ENCODE measurements at places on chromosomes 3 and 15.

DNA sequence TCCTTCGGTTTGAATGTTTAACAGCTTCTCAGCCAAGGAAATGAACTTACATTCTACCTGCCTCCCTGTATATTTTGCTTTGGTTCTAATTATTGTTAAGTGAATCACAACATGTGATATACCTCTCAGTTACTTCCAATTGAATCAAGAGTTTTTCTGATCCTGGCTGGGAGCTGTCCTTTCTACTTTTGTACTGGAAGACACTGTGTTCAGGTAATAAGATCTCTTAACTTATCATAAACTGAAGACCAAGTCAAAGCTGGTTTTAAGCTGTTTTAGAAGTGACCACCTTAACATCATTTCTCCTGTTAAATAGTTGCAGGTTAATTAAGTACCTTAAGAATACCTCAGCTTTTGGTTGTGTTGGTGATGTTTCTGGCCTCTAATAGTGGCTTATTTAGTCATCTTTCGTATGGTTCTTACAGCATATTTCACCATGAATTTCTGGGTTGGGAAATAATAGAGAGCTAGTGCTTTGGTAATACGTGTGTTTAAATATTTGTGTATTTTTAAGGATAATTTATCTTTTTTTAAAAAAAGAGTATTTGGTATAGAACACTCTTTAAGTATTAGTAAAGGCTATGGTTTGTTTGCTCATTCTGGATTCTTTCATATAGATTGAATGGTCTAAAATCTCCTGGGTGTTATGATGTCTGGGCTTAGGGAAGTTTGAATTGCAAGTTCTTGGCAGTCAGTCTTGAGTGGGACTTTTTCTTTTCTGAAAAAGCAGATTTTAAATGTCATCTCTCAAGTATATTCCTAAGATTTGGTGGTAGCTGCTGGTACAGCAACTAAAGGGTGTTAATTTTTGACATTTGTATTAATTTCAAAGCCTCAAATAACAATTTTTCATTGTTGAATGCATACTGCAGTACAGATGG, 1.6 kb downstream of the RAB8B start:
- peaks cover 15% of the 10 kb centered on the region for H3K4me1 ChIP-seq
- no peaks in the 10 kb centered on the region for H3K36me3 ChIP-seq
- no peak for DNase-seq
- H3K27me3 ChIP-seq, result no peaks in the 10 kb centered on the region
- H3K27ac ChIP-seq, result peak overlapping the region; percentile 76

GRCh38 chr3:101303089-101303731, 17.2 kb downstream of the IMPG2 start:
- no peaks in the 10 kb centered on the region for H3K36me3 ChIP-seq
- no peak for DNase-seq
- H3K4me3 ChIP-seq, result no peak overlapping the region
- H3K27me3 ChIP-seq, result no peaks in the 10 kb centered on the region

DNA sequence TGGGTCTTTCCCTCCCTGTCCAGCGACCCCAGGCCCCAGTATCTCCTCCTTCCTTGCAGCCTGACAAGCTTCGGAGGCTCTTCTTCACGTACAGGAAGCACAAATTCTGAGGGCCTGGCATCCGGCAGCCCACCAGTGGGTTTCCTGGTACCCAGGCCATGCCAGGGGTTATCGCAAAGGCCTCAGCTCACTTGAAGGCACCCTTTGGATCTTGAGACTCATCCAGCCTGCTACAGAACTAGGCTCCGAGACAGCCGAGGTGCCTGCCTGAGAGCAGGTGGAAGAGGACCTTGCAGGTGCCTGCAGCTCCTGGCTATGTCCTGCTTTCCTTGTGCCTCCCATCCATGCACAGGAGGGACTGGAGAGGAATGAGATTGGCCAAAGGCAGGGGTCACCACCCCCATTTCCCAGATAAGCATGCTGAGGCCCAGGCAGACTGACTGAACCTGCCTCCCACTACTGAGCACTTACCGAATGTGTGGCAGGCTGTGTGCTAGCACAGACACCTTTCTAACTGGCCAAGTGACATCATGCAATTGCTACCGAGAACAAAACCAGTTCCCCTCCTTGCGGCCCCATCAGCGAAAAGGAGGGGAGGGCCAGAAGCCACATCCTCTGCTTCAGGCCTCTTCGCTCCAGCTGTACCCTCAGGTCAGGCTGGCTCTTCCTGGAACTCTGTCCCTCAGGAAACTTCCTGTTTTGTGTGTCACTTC, 11.2 kb downstream of the SH2D7 start:
- H3K4me1 ChIP-seq, result peaks cover 19% of the 10 kb centered on the region
- no peak for DNase-seq
- H3K27me3 ChIP-seq, result no peaks in the 10 kb centered on the region
- no peak overlapping the region for H3K27ac ChIP-seq

DNA sequence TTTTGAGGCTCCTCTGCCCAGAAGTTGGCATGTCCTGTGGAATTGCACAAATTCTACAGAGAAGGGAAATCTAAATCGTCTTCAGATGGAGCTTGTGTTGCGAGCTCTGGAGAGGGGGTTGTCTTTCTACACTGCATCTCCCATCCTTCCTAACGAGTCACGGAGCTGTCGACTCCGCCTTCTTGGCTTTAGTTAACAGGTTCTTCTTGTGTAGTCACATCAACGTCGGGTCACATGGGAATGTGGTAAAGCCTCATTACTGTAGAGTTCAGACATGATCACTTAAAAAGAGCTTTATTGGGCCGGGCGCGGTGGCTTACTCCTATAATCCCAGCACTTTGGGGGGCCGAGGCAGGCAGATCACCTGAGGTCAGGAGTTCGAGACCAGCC, 60.0 kb downstream of the DNASE1L3 start:
- no peak overlapping the region for H3K4me3 ChIP-seq
- DNase-seq, result no peak
- peak overlapping the region; percentile 6 for H3K27ac ChIP-seq
- H3K27me3 ChIP-seq, result no peaks in the 10 kb centered on the region
- H3K4me1 ChIP-seq, result no peaks in the 10 kb centered on the region

DNA sequence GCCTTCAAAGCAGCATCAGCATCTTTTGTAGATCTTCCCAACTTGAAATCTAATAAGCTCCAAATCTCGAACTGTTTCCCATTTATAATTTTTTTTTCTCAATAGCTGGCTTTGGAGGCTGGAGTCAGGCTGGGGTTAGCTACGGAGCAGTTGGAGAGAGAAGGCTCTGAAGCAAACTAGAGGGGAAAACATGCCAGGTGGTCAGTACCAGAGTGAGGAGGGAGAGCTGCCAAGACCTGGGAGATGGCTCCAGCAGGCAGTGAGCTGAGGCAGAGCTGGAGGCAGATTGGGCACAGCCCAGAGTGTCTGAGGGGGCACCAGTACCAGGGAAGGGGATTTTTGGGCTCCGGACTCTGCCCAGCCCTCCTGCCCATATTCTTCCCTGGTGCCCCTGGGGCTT, 311.2 kb downstream of the RPLP1 start:
- H3K27ac ChIP-seq, result no peak overlapping the region
- H3K36me3 ChIP-seq, result no peaks in the 10 kb centered on the region
- H3K4me1 ChIP-seq, result peaks cover 7% of the 10 kb centered on the region
- DNase-seq, result no peak
- H3K27me3 ChIP-seq, result no peaks in the 10 kb centered on the region
- H3K4me3 ChIP-seq, result no peak overlapping the region

DNA sequence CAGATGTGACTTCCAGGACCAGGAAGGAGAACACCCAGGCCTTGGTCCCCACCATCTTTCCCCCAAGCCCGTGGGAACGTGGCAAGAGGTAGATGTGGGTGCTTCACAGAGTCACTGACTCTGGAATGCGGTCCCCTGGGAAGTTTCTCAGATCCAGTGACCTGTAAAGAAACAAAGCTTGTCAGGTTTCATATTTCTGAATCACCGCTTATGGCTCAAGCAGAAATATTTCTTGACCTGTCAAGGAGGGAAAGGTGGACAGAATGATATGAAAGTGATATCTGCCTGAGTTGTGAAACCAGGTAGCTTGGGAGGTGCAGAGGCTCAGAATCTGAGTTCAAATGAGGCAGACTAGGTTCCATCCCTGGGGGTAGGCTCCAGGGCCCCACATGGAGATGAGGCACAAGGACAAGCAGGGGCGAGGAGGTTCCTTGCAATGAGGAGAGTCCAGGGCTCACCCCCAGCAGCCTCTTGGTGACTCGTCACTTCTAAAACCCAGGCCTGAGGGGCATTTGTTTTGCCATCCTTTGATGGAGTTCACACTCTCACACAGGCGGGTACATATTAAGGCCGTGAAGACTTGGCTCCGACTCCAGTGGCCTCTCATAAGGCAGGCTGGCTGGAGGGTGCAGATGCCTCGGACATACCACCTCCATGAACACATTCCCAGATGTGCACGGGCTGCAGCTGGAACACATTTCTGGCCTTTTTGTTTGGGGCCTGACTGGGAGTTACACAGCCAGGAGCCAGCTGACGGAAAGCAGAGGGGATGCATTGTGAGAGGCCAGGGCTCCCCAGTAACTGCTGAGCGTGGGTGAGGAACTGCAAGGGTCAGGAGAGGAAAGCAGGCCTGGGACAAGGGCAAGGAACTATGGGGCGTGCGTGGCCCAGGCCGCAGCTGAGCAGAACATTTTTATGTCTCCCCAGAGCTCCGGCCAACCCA, 1.3 kb downstream of the CILP start:
- no peaks in the 10 kb centered on the region for H3K27me3 ChIP-seq
- H3K4me1 ChIP-seq, result peaks cover 12% of the 10 kb centered on the region
- H3K27ac ChIP-seq, result peak overlapping the region; percentile 15

GRCh38 chr15:58574631-58575030, 142.8 kb downstream of the LIPC start:
- H3K36me3 ChIP-seq, result no peaks in the 10 kb centered on the region
- H3K4me3 ChIP-seq, result no peak overlapping the region
- no peaks in the 10 kb centered on the region for H3K4me1 ChIP-seq
- H3K27ac ChIP-seq, result no peak overlapping the region
- DNase-seq, result no peak

GRCh38 chr3:138097192-138098172, 17.9 kb downstream of the DZIP1L start:
- H3K27me3 ChIP-seq, result no peaks in the 10 kb centered on the region
- H3K27ac ChIP-seq, result no peak overlapping the region
- no peak overlapping the region for H3K4me3 ChIP-seq
- H3K4me1 ChIP-seq, result no peaks in the 10 kb centered on the region
- H3K36me3 ChIP-seq, result no peaks in the 10 kb centered on the region
- no peak for DNase-seq

DNA sequence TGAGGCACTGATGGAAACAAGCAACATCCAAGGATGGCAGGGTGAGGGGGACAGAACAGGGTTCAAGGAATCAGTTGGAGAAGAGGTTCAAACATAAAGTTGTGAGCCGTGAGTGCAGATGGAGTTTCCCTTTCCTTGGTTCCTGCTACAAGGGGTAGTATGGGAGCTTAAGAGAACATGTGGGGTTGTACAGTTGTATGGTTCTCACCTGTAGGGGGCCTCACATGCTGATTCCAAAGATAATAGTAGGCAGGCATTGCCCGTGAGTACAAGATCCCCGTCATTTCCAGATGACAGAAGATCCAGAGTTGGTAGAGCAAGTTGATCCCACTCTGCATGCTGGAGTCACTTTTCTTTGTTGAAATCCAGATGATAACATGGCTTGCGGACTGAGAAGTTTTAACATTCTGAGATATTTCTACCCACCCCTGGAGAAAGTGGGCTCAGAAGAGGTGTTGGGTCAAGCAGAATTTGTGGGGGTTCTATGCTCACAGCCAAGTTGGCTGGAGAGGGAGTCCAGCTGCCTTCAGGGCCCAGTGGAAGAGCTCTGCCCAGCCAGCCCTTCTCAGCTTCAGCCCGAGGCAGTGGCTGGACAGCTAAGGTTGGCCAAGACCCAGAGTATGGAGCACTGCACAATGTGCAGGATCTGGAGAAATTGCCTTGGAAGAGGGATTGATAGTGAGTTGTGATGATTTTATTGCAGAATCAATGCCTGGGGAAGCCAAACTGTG, 141.8 kb downstream of the THSD4 start:
- H3K27ac ChIP-seq, result no peak overlapping the region
- H3K27me3 ChIP-seq, result no peaks in the 10 kb centered on the region
- no peak for DNase-seq
- H3K4me1 ChIP-seq, result no peaks in the 10 kb centered on the region
- H3K36me3 ChIP-seq, result no peaks in the 10 kb centered on the region

DNA sequence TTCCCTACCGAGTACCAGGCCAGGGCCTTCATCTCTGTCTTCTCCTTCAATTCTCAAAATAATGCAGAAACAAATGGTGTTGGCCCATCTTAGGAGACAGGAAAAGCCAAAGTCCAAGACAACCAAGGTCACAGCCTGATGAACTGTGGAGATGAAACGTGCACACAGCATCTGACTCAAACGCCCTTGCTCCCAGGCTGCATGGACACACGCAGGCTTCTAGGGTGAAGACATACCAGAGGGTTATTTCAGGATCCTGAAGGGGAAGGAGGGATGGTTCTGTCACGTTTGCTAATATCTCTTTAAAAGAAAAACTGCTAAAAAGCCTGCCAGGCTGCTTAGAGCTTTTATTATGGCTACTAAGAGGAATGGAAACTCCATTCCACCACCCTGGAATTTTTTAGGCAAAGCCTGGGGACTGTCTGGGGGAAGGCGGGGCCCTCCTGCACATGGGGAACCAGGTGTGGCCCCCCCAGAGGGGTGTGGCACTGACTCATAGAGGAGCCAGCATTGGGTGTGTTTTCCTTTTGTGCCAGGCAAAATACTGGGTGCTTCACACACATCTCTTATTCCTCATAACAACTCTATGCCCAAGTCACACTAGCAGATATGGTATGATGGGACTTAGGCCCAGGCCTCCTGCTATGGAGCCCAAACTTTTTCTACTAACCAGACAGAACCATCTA, 62.9 kb downstream of the UMPS start:
- H3K4me3 ChIP-seq, result no peak overlapping the region
- peak overlapping the region; percentile 87 for H3K27ac ChIP-seq
- H3K4me1 ChIP-seq, result peaks cover 20% of the 10 kb centered on the region
- H3K27me3 ChIP-seq, result no peaks in the 10 kb centered on the region
- no peak for DNase-seq

DNA sequence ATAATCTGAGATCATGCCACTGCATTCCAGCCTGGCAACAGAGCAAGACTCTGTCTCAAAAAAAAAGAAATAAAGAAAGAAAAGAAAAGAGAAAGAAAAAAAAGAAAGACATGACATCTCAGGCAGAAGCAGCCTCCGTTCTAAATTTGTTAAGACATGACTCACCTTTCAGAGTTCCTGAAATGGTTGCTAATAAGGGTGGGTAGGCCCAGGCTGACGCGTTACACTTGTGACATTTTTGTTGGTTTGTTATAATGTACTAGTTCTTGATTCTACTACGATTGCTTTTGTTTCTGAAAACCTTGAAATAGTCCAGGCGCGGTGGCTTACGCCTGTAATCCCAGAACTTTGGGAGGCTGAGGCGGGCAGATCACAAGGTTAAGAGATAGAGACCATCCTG, 21.0 kb downstream of the SLC25A20 start:
- DNase-seq, result no peak
- H3K4me3 ChIP-seq, result no peak overlapping the region
- H3K27ac ChIP-seq, result no peak overlapping the region
- no peaks in the 10 kb centered on the region for H3K27me3 ChIP-seq
- no peaks in the 10 kb centered on the region for H3K36me3 ChIP-seq

GRCh38 chr3:111301238-111301798, 229.7 kb downstream of the NECTIN3 start:
- H3K27me3 ChIP-seq, result no peaks in the 10 kb centered on the region
- no peak overlapping the region for H3K4me3 ChIP-seq
- H3K27ac ChIP-seq, result no peak overlapping the region
